Breast epithelium (tissue), 4 donors: ENCODE measurements at places on chromosomes 2 and 18. TPM values are rescaled to one million over a fixed set of nuclear protein-coding genes. Genes with fewer than 3 reads are reported as not detected.

Gene SIX2
- 3.5 TPM for total RNA-seq

Gene LCT
- not detected for total RNA-seq

Gene TGIF1
- 108 TPM for total RNA-seq

Gene LYG1
- 2.2 TPM for total RNA-seq

Gene MRO
- 3.0 TPM for total RNA-seq

Gene FBXO41
- 3.9 TPM for total RNA-seq

Gene EIF2AK2
- 33.2 TPM for total RNA-seq

DNA sequence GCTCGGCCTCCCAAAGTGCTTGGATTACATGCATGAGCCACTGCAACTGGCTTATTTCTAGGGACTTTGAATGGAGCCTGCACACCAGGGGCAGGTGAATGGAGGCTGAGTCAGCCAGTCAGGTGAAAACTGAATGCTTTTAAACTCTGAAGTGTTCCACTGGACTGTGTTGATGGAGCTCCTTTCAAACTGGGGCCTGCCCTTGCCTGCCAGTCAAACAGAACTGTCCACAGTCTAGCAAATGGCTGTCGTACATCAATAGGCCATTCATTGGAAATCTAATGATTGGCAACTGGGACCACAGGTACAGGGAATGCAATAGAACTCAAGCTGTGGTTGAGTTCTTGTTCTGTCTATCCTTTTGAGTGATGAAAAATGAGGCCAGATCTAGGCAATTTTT lies 966 bp upstream of the NOSTRIN start:
- peak overlapping the region; percentile 78 for H3K27ac ChIP-seq
- H3K27me3 ChIP-seq: no peaks in the 10 kb centered on the region
- no peak overlapping the region for H3K4me3 ChIP-seq
- no peak for DNase-seq
- H3K36me3 ChIP-seq: no peaks in the 10 kb centered on the region

DNA sequence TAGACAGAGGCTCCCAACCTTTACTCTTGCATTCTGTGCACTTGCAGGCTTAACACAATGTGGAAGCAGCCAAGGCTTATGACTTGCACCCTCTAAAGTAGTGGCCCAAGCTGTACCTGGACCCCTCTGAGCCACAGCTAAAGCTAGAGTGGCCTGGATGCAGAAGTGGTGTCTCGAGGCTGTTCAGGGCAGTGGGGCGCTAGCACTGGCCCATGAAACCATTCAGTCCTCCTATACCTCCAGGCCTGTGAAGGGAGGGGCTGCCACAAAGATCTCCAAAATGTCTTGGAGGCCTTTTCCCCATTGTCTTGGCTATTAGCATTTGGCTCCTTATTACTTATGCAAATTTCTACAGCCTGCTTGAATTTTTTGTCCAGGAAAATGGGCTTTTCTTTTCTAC lies 207.7 kb downstream of the OSR1 start:
- no peak overlapping the region for H3K4me3 ChIP-seq
- no peak overlapping the region for H3K27ac ChIP-seq
- no peaks in the 10 kb centered on the region for H3K4me1 ChIP-seq

DNA sequence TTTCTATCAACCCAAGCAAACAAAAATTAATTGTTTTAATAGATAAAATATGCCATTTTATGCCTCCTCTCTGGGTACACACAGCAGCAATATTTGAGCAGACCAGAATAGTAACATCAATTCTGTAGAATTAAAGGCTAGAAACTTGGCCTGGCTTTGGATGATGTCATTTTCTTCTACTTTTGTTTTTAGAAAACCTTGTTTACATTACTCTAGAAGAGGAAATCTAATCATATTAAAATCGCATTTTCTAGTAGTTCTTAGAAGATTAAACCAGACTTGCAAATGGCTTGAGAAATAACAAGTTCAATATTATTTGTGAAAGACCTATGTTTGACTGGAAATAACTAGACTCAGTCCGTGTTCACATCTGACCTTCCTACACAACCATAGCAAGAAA lies 102.3 kb upstream of the RFX8 start:
- DNase-seq: no peak
- no peak overlapping the region for H3K4me3 ChIP-seq
- no peaks in the 10 kb centered on the region for H3K36me3 ChIP-seq
- H3K27ac ChIP-seq: no peak overlapping the region
- H3K4me1 ChIP-seq: no peaks in the 10 kb centered on the region

- H3K4me1 ChIP-seq: no peaks in the 10 kb centered on the region
- H3K36me3 ChIP-seq: no peaks in the 10 kb centered on the region
- no peak overlapping the region for H3K27ac ChIP-seq
- no peak for DNase-seq
- no peaks in the 10 kb centered on the region for H3K27me3 ChIP-seq
- no peak overlapping the region for H3K4me3 ChIP-seq
Observed at GRCh38 chr2:192948316-192948715, 753.6 kb upstream of the TMEFF2 start.

GRCh38 chr2:12604341-12604740 lies 112.4 kb upstream of the TRIB2 start:
- H3K27ac ChIP-seq: no peak overlapping the region
- DNase-seq: no peak
- H3K36me3 ChIP-seq: no peaks in the 10 kb centered on the region

DNA sequence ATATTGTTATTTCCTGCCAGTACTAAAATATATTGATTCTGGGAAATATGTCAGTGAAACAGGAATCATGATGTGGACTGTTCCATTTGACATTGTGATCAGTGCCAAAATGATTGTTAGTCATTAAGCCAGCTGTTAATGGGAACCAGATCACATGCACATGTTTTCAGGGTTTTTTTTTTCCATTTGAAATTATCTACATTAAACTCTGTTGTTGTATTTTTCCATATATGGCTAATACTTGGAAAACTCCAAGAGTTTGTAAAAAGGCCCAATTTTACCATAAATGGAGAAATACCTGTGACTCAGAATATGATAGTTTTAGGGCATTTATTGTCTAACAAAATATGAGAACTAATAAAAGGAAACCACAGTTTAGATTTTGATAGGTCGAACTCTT lies 13.4 kb downstream of the ITGAV start:
- H3K36me3 ChIP-seq: no peaks in the 10 kb centered on the region
- no peak overlapping the region for H3K4me3 ChIP-seq
- H3K4me1 ChIP-seq: no peaks in the 10 kb centered on the region
- H3K27me3 ChIP-seq: no peaks in the 10 kb centered on the region
- DNase-seq: no peak
- no peak overlapping the region for H3K27ac ChIP-seq

GRCh38 chr2:11248-11941 lies 34.9 kb downstream of the FAM110C start:
- no peaks in the 10 kb centered on the region for H3K4me1 ChIP-seq
- H3K4me3 ChIP-seq: no peak overlapping the region
- no peak overlapping the region for H3K27ac ChIP-seq

DNA sequence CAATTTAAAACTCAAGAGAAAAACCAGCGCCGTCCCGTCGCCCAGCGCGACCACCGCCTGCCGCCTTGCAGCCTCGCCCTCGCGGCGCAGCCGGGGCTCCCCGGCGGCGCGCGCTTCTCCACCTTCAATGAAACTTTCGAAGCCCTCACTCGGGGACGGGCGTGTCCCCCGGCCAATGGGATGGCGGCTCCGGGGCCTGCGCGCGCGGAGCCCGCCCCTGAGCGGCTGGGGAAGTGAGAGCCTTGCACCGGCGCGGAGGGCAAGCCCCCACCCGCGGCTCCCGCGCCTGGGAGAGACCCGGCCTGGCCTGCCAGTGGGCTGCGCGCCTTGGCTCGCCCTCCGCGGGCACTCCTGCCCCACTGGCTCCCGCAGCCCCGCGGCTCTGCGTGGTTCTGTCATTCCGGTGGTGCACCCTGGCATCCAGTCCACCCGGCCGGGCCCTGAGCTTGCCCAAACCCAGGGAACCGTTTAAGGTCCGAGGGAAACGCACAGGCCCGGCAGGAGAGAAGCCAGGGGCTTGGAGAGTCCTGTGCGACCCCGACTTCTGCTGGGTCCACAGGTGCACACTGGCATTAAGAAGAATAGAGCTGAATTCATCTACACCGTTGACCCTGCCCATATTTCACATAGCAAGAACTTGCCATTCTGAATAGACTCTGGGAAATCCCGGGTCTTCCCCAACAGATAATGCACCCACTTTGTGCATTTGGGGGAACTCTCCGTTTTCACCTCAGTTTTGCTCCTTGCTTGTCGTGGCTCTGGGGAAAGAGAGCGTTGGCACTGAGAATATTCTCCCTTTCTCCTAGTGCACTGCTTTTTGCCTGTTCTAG lies at the start of gene PIEZO2:
TSS of gene PIEZO2 (minus strand) at position 129 of the 830 bp plus-strand sequence. CDS start 981 bp downstream, outside the sequence.
- H3K4me3 ChIP-seq: peak within 1 kb of the TSS; percentile 51
- H3K36me3 ChIP-seq: no peaks in the 10 kb centered on the region
- no peak for DNase-seq
- peak within 1 kb of the TSS; percentile 48 for H3K27ac ChIP-seq
- peaks cover 4% of the 10 kb centered on the region for H3K27me3 ChIP-seq
- no peaks in the 10 kb centered on the region for H3K4me1 ChIP-seq

- no peak overlapping the region for H3K27ac ChIP-seq
- H3K36me3 ChIP-seq: no peaks in the 10 kb centered on the region
- no peak overlapping the region for H3K4me3 ChIP-seq
- H3K27me3 ChIP-seq: no peaks in the 10 kb centered on the region
- DNase-seq: no peak
Observed at GRCh38 chr2:16400127-16400623, 265.5 kb downstream of the CYRIA start.

DNA sequence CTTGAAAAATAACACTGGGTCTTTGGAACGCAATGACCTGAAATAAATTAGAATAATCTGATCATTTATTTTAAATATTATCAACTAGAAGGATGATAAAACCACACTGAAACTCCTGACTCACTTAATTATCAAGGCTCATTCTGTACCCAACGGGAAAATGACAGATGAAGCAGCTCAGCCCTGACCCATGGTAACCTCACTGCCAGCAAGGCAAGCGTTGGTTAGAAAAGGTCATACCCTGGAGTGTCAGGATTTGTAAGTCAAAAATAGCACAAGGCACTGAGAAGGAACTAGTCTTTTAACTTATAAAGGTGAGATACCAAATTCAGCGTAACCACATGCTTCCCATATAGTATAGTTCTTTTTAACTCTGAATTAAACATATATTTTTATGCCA lies 277.5 kb downstream of the ETAA1 start:
- H3K4me3 ChIP-seq: no peak overlapping the region
- H3K4me1 ChIP-seq: no peaks in the 10 kb centered on the region
- H3K27ac ChIP-seq: no peak overlapping the region
- no peaks in the 10 kb centered on the region for H3K36me3 ChIP-seq
- H3K27me3 ChIP-seq: no peaks in the 10 kb centered on the region
- no peak for DNase-seq

DNA sequence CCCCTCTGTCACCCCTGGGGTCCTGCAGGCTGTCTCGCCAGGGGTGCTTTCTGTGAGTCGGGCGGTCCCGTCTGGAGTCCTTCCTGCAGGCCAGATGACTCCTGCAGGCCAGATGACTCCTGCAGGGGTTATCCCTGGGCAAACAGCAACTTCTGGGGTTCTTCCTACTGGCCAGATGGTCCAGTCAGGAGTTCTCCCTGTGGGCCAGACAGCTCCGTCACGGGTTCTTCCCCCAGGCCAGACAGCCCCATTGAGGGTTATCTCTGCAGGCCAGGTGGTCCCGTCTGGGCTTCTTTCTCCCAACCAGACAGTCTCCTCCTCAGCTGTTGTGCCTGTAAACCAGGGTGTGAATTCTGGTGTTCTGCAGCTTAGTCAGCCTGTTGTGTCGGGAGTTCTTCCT lies 27.6 kb downstream of the ADNP2 start:
- H3K27ac ChIP-seq: no peak overlapping the region
- no peaks in the 10 kb centered on the region for H3K27me3 ChIP-seq
- H3K4me1 ChIP-seq: no peaks in the 10 kb centered on the region
- H3K4me3 ChIP-seq: no peak overlapping the region
- no peak for DNase-seq

- no peak for DNase-seq
- H3K4me1 ChIP-seq: peaks cover 18% of the 10 kb centered on the region
- H3K4me3 ChIP-seq: peak overlapping the region; percentile 64
- no peak overlapping the region for H3K27ac ChIP-seq
- H3K27me3 ChIP-seq: no peaks in the 10 kb centered on the region
Observed at GRCh38 chr2:192195548-192196418, 1.1 kb upstream of the TMEFF2 start.

DNA sequence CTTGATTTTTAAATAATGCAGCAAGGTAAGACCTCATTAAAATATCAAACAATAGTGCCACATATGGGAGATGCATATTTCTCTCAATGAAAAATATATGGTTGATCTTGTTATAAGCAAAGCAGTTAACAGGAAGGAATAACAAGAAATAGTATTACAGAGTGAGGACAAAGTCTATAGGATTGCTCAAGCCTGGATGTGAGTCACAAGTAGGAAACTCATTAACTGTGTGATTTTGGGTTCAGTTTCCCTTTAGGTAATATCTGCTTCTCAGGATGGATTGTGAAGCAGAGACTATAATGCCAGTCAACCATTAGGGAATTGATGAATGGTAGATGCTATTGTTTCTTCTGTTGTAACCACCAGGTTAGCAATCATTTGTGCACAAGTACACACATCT lies 42.9 kb upstream of the SPHKAP start:
- no peak for DNase-seq
- no peak overlapping the region for H3K4me3 ChIP-seq
- H3K27ac ChIP-seq: no peak overlapping the region
- no peaks in the 10 kb centered on the region for H3K4me1 ChIP-seq
- H3K27me3 ChIP-seq: no peaks in the 10 kb centered on the region

- H3K36me3 ChIP-seq: no peaks in the 10 kb centered on the region
- H3K27ac ChIP-seq: no peak overlapping the region
- no peak overlapping the region for H3K4me3 ChIP-seq
- H3K27me3 ChIP-seq: no peaks in the 10 kb centered on the region
Observed at GRCh38 chr2:205177546-205177945, 504.8 kb upstream of the NRP2 start.

GRCh38 chr2:15636972-15637785 lies 45.5 kb downstream of the DDX1 start:
- H3K27ac ChIP-seq: no peak overlapping the region
- no peaks in the 10 kb centered on the region for H3K27me3 ChIP-seq
- no peaks in the 10 kb centered on the region for H3K4me1 ChIP-seq
- DNase-seq: no peak

DNA sequence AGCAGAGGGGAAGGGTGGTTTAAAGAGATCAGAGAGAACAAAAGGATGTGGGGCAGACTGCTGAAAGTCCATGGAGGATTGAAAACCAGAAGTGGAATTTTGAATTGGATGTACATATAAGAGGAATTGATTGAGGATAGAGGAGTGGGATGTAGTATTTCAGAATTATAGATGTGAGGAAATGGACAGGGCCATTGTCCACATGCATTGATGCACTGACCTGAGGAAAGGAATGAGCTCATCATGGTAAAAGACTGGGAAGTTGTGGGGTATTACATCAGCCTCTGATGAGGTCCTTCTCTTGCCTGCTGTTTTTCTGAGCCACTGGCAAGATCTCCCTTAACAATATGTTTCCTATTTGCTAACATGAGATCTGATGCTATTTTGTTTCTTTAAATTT lies 365.7 kb upstream of the FANCL start:
- H3K36me3 ChIP-seq: no peaks in the 10 kb centered on the region
- H3K4me1 ChIP-seq: no peaks in the 10 kb centered on the region
- H3K27ac ChIP-seq: no peak overlapping the region
- H3K27me3 ChIP-seq: no peaks in the 10 kb centered on the region
- no peak for DNase-seq

- no peaks in the 10 kb centered on the region for H3K4me1 ChIP-seq
- no peaks in the 10 kb centered on the region for H3K36me3 ChIP-seq
- no peak overlapping the region for H3K4me3 ChIP-seq
- no peaks in the 10 kb centered on the region for H3K27me3 ChIP-seq
Observed at GRCh38 chr2:101704816-101705578, 7.5 kb downstream of the MAP4K4 start.

- H3K36me3 ChIP-seq: no peaks in the 10 kb centered on the region
- no peaks in the 10 kb centered on the region for H3K27me3 ChIP-seq
- no peak overlapping the region for H3K27ac ChIP-seq
- H3K4me3 ChIP-seq: no peak overlapping the region
Observed at GRCh38 chr18:9730786-9731185, 22.7 kb downstream of the RAB31 start.
